Activated CD8-positive, alpha-beta memory T cell treated with anti-CD3 and anti-CD28 coated beads for 1 hour (primary cell): ENCODE measurements at places on chromosomes 7 and 10.

DNA sequence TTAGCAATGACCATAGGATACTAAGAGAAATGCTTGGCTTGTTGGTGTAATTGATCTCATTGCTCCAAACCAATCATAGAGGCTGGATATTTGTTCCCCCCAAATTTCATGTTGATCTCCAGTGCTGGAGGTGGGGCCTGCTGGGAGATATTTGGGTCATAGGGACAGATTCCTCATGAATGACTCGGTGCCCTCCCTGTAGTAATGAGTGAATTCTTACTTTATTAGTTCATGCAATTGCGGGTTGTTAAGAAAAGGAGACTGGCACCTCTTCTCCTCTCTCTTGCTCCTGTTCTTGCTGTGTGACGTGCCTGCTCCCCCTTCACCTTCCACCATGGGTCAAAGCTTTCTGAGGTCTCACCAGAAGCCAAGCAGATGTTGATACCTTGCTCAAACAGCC is 630.1 kb downstream of the CALN1 start:
- no peak for DNase-seq

- DNase-seq, result no peak
These were observed 37.2 kb upstream of the PSAP start for GRCh38 chr10:71888248-71888622.

GRCh38 chr7:80220022-80220634 is 85.5 kb downstream of the GNAI1 start:
- DNase-seq, result no peak

- DNase-seq, result no peak
These were observed 17.7 kb upstream of the PPIF start for GRCh38 chr10:79329529-79329928.

GRCh38 chr7:90709501-90710465 is 113.7 kb downstream of the CDK14 start:
- no peak for DNase-seq

GRCh38 chr10:6501931-6502330 is 78.1 kb downstream of the PRKCQ start:
- DNase-seq, result no peak

DNA sequence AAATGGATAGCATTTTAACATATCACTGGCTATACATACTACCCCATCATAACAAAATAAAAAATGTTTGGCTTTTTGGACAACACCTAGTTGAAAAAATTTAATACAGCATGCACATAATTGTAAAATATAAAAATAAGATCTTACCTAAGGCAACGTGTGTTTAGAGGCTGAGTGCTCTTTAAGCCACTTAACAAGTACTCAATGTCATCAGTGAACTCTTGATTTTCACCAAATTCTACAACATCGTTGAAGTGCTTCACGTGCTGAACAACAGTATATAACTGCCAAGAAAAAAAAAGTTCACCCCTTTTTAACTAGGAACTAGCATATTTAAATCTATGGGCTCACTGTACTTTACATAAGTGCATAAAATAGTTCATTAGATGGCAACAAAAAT is 49.5 kb downstream of the WAPL start:
- DNase-seq, result no peak

- DNase-seq, result no peak
These were observed 1.9 kb upstream of the HOXA5 start for GRCh38 chr7:27145165-27145913.

GRCh38 chr7:12583922-12584321 is 13.4 kb downstream of the SCIN start:
- no peak for DNase-seq

DNA sequence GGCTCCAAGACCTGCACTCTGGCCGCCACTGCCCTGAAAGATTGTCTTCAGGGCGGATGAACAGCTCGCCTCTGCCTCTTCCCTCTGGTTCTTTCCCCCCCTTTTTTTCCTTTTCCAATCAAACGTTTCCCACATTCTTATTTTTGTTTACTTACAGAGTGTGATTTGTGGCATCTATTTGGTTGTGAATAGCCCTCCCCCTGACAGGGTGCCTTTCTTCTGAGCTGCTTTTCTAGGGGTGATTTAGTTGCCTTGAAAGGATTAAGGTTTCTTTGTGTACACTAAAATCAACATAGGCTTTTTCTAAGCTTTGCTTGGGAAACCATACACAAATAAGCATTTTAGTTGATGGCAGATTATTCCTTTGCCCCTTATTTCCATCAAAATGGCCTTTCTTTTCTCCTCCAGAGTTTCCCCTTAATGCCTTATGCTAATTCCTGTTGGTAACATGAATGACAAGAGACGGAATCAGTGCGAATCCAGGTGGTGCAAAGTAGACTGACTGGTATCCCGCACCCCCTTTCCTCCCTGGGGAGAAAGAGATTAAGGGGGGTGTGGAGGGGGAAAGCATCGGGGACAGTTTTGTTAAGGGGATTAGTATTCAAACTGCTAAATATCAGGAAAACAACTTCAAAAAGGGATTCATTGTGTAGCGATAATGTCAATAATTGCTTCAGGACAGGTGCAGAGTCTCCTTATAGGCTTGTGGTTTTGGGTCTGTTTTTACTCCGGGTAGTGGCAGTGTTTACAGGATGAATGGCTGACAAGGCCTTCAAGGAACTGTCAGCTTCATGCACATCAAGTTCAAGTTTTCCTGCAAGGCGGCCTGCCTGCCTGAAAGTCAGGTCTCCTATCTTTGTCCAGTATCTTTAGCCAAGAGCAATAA is 431.6 kb upstream of the GALNT17 start:
- DNase-seq, result no peak

DNA sequence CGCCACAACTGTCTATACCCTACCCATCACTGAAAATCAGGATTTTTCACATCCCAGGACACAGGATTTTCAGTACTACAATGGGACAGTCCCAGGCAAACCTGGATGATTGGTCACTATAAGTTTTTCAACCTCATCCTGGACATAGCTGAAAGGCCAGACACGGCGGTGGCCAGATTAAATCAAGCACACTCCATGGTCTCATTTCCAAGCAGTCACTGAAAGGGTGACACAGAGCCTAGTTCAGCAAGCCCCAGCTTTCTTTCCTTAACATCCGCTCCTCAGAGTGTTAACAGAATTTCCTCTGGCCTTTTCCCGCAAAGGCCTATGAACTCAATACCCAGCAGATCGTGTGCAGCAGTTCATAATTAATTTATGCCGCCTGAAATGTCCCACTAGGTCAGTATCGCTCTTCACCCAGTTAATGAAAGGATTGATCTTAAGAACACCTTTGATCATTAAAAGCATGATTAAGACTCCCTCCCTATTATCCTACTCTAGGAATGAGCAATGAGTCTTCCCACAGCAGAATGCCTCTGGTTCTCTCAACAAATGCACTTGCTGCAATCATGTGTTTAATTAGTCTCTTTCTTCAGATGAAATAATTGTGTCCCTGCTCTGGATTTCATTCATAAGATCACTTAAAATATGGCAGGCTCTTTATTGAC is 104.0 kb upstream of the NANOS1 start:
- DNase-seq, result no peak

DNA sequence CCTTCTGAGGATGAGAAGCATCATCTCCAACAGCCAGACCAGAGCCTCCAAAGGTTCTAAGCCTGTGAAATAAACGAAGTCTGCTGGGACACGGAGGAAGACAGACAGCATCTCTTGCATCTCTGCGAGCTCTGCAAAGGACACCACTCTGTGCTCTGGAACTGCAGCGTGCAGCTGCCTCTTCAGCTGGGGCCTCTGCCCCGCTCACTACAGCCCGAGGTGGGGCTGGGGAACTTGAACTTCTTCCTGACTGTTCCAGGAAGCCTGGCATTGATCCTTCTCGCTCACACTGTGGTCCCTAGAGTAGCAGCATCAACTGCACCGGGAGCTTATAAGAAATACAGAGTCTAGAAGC is 163.3 kb downstream of the USP6NL start:
- DNase-seq, result no peak

GRCh38 chr7:131600085-131600881 is 43.9 kb upstream of the PODXL start:
- no peak for DNase-seq

DNA sequence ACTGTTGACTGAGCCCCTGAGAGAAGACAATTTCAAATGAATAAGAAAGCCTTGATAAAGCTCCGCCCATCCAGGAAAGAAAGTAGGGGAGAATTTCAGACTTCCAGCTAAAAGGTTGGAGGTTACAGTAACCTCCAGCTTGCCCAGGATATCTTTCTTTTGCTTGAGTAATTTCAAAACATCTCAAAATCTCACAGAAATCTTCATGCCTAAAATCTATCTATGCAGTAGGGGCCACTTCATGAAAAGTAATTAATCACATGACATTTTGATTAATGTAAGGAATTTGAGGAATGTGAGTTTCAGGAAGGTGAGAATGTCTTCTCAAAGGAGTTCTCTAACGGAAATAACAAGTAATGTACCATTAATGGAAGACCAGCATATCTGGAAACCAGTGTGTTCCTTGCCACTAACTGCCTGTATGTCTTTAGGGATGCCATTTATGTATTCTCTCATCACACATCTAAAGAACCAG is 24.2 kb downstream of the TRIL start:
- DNase-seq, result no peak

DNA sequence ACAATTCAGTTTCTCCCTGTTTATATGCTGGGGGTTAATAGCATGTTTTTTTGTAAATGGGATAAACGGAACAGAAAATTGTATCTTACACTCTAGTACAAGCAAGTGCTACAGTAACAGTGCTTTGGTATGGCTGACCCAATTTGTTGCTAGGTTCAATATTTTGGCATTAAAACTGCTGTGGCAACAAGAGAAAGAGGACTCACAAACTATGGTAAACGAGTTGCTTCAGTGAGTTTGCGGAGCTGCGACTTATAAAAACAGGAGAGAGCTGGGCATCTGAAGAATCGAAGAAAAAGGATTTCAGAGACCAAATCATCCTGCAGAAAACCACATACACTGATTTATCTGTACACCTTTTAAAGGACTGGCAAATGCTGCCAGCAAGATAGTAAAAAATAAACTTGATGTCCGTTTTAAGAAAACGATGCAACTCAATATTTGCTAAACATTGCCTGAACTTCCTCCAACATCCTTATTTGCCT is 2.2 kb downstream of the GLUD1 start:
- no peak for DNase-seq

- DNase-seq, result no peak
These were observed 29.5 kb upstream of the INHBA start for GRCh38 chr7:41732436-41732785.

GRCh38 chr10:5500162-5500670 is 846 bp upstream of the CALML5 start:
- no peak for DNase-seq

GRCh38 chr10:83678850-83679249 is 460.5 kb upstream of the GHITM start:
- DNase-seq, result no peak

DNA sequence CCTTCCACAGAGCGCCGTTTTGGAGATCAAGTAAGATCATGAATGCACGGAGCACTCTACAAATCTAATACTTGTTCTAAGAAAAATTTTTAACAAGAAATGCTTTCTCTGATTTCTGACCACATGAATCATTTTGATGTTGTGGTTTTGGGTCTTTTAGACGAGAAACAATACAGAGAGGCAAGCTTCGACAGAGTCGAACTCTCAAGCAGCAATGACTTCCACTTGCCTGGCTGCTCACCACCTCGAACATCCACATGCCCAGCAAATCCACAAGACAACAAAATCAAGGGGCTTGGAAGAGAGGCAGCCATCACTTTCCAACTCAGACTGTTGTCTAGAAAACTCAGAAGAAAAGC is 69.4 kb upstream of the GSDME start:
- DNase-seq, result no peak

- DNase-seq, result no peak
These were observed 61.8 kb downstream of the TACC2 start for GRCh38 chr10:122050811-122051210.

DNA sequence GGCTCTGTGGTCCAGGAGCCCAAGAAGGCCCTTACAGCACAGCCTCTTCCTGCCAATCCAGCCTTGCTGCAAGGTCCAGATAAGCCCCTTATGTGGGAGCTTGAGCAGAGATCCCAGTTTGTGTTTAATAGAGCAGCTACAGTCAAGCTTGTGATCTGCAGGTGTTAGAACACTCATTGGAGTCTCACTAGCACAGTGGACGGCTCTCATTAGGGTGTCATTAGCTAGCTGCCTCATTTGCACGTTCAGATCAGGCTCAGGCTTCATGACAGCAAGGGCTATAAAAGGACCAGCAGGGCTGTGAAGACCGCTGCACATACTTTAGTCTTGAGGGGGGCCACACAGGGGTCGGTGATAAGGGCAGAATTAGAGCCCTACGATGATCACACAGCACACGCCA is 443.2 kb downstream of the RPS24 start:
- DNase-seq, result no peak

DNA sequence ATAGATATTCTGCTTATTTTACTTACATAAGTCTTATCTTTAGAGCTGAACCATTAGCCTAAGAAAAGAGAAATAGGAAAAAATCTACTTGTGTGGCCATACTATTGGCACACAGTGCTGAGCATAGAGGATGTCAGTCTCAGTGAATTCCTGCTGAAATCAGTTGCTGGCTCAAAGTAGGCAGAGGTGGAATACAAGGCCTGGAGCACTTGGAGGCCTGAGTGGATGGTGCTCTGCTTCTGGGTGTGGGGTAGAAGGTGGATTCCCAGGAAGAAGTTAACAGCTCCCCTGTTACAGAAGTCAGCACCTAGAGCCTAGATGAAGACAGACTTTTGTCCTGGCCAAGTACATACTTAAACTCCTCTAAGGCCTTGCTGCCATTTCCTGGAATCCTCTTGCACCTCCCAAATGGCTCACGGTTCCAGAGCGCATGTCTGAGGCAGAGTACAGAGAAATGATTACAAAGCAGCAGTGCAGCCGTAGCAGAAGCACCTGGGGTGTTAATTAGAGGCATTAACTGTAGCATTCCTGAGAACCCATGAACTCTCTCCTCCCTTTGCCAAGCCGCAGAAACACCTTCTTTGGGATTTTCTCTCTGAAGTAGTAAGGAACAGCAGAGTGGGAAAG is 18.0 kb upstream of the XPNPEP1 start:
- DNase-seq, result no peak

- DNase-seq, result no peak
These were observed 41.7 kb upstream of the TOMM7 start for GRCh38 chr7:22864301-22864700.

GRCh38 chr7:46960970-46961369 is 620.9 kb downstream of the TNS3 start:
- no peak for DNase-seq

- no peak for DNase-seq
These were observed 60.6 kb downstream of the CDHR3 start for GRCh38 chr7:106023369-106024322.

GRCh38 chr7:78296644-78297371 is 498.2 kb downstream of the PHTF2 start:
- no peak for DNase-seq

DNA sequence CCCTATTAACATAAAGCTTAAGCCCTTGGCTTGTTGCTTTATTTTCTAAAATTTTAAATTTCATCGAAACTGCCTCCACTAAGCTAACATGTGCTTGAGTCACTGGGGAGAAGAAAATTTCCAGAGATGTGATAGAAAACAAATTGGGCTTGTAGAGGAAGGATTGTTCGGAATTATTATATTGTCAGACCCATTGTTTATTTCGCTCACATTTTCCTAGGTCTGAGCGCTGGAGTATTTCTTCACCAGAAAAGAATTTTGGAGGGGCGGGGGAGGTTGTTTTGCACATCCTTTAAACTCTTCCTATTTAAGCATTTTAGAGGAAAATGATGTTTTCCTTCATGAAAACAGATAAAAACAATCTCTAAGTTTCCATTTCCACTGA is 29.1 kb downstream of the CELF2 start:
- no peak for DNase-seq

- DNase-seq, result no peak
These were observed 147.2 kb downstream of the TMEM178B start for GRCh38 chr7:141221007-141221612.
